ENCODE measurements at places on chromosomes 2 and 18. TPM values are rescaled to one million over a fixed set of nuclear protein-coding genes. Genes with fewer than 3 reads are reported as not detected.

DNA sequence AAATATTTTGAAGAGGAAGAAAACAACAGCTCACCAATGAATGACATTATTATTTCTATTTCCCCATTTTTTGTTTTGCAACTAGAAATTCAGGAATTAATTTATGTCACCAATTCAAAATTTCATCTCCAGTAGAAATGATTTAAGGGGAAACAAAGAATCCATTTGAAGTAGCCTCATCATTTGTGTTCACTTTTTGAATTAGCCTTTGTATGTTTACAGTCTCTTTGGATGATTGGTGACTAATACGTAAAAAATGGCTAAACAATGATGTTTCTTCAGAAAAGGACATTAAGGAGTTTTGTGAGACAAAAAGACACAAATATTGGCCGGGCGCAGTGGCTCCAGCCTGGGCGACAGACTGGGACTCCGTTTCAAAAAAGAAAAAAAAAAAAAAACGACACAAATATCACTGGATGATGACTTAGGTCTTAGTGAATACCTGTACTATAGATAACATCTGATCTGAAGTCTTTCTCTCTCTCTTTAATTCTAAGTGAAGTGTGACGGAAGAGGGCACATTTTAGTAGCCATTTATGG, 313.2 kb downstream of the PIK3C3 start:
- DNase-seq = no peak

GRCh38 chr18:5998166-5998881, 103.0 kb upstream of the TMEM200C start:
- DNase-seq = no peak

- no peak for DNase-seq
Measured at GRCh38 chr2:26356771-26357170, 10.2 kb upstream of the ADGRF3 start.

DNA sequence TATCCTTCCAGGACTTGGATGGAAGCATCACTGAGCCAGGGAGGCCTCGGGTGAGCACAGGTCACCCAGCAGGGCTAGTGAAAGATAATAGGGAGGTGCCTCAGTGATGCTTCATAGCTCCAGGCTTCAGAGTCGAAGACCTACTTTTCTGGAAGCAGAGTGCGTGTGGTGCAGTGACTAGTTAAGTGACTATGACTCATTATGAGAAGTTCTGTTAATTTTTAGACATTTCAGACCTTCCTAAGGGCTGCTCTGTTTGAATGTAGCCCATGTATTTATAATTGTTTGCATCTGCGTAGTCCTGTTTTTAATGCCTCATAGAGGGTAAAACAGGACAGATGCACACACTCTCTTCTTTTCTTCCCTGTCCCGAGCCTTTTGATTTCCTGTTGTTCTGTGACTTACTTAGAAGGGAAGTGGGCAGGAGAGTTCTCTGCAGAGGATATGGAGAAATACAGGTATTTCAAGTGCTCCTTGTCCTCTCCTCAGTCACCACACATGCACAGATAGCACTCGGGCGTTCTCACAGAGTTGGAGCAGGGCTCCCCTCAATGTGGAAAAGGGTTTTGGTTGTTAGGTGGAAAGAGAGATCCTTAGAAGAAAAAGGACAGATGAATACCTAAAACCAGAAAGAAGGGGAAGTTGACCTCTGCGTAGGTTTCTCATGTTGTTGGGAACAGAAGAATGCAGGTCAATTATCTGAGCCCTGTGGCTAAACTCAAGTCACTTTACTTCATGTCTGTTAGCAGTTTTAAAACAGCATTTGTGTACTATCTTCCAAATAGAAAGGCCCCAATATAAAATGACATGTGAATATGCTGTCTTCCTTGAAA, 34.7 kb downstream of the RALB start:
- no peak for DNase-seq

- no peak for DNase-seq
Measured at GRCh38 chr2:54063967-54064535, 51.4 kb upstream of the ACYP2 start.

DNA sequence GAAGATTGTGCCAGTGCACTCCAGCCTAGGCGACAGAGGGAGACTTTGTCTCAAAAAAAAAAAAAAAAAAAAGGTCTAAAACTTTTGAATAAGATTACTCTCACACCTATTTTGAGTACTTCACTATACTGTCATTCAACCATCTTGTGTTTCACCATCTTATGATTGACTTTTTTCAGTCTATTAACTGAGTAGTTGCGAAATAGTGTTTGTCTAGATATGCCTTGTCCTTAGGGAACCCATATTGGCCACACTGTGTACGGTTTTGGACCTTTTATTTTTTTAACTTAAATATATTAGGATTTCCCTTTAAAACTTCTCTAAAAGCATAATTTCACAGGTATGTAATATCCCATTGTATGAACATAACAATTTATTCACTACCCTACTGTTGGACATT, 72.3 kb downstream of the ALMS1 start:
- no peak for DNase-seq

- peak; percentile 74 for DNase-seq
Measured at GRCh38 chr2:181677912-181678586, 2.3 kb downstream of the NEUROD1 start.

DNA sequence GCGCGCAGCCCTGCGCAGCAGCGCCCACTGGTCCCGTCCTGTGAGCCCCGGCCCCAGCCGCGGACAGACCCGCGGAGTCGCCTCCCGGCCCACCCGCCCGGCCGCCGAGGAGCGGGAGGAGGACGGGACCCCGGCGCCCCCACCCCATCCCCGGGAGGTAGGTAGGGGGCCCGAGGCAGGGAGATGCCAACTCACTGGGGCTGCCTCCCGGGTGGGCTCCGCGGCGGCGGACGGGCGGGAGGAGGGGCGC, 160 bp downstream of the SPTBN1 start:
- DNase-seq = no peak

The ATG16L1 gene
- 23.4 TPM for total RNA-seq

The SULT1C4 gene
- total RNA-seq = not detected

The R3HDM1 gene
- total RNA-seq = 70.6 TPM

The AFF3 gene
- 2.9 TPM for total RNA-seq

The UGT1A4 gene
- not detected for total RNA-seq

The MALL gene
- total RNA-seq = 0.42 TPM

The COLEC12 gene
- not detected for total RNA-seq

The UGT1A9 gene
- not detected for total RNA-seq

Measured in activated naive CD8-positive, alpha-beta T cell treated with anti-CD3 and anti-CD28 coated beads for 36 hours (primary cell).